Hematopoietic multipotent progenitor cell treated with erythropoietin and hydrocortisone succinate and interleukin-3 and kit ligand, for 6 days (in vitro differentiated cells): ENCODE measurements at places on chromosomes 16 and 17.

GRCh38 chr16:11208916-11209665, 46.9 kb downstream of the SOCS1 start:
- DNase-seq: peak; percentile 49

GRCh38 chr17:75652934-75653549, 13.9 kb downstream of the RECQL5 start:
- peak; percentile 85 for DNase-seq

GRCh38 chr17:71482625-71483024, 638.2 kb upstream of the SOX9 start:
- DNase-seq: no peak

DNA sequence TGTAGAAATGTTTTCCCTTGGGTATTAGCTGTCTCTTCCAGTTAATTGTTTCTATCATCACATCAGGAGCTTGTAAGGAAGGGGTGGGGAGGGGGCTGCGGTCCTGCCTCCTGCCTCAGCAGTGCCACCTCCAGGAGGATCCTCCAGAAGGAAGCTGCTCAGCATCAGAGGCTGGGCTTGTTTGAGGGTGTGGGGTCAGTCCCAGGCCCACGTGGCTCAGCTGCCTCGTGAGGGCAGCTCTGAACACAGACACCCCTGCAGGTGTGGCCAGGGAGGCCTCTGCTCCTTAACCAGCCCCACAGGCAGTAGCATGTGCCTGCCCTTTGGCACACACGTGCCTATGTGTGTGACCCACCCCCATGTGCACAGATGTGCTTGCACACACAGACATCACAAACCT, 46.3 kb downstream of the MRM1 start:
- DNase-seq: no peak

GRCh38 chr16:89401641-89402445, 88.5 kb downstream of the ANKRD11 start:
- no peak for DNase-seq

DNA sequence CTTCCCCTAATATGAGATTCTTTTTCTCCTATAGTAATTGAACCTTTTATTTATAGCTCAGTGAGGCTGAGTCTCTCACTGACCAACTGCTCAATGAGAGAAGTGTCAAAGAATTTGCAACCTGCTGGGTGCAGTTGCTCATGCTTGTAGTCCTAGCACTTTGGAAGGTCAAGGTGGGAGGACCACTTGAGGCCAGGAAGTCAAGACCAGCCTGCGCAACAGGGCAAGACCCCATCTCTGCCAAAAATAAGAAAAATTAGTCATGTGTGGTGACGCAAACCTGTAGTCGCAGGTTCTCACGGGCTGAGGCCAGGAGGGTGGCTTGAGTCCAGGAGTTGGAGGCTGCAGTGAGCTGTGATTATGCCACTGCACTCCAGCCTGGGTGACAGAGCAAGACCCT, 30.9 kb upstream of the CRYBA1 start:
- DNase-seq: no peak

- no peak for DNase-seq
Measured at GRCh38 chr16:23940111-23940510, 104.3 kb downstream of the PRKCB start.

DNA sequence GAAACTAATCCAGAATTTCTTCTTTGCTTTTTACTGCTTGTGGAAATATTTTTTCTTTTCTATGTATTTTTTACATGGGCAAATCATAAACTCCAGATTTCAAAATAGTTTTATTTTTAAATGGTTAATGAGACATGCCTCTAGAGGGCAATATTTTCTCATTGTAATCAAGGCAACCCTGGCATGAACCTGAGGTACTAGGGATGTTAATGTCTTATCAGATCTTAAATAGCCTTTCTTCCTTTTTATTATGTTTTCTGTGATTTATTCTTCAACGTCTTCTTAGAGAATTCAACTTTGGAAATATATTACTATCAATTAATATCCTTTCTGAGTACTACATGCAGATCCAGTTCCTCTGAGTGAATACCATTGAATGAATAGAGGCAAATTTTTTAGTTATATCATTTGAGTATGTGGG, 324.7 kb downstream of the BCAS3 start:
- DNase-seq: peak; percentile 77

DNA sequence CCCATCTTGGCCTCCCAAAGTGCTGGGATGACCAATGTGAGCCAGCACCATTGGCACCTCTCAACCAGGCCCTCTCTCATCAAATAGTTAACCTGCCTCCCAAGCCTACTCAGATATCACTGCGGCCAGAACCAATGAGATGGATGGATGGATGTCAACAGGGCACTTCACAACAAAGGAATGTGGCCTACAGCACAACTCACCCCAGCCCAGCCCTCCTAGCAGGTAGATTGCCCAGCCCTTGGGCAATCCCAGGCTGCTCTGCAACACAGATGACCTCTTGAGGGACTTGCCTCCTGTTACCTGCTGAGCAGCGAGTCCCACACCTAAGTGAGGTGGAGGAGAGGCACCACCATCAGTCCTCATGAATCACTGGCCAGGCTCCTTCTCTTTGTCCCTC, 22.6 kb upstream of the KIFC3 start:
- DNase-seq: no peak

GRCh38 chr16:65984296-65984695, 382.2 kb upstream of the CDH5 start:
- no peak for DNase-seq

DNA sequence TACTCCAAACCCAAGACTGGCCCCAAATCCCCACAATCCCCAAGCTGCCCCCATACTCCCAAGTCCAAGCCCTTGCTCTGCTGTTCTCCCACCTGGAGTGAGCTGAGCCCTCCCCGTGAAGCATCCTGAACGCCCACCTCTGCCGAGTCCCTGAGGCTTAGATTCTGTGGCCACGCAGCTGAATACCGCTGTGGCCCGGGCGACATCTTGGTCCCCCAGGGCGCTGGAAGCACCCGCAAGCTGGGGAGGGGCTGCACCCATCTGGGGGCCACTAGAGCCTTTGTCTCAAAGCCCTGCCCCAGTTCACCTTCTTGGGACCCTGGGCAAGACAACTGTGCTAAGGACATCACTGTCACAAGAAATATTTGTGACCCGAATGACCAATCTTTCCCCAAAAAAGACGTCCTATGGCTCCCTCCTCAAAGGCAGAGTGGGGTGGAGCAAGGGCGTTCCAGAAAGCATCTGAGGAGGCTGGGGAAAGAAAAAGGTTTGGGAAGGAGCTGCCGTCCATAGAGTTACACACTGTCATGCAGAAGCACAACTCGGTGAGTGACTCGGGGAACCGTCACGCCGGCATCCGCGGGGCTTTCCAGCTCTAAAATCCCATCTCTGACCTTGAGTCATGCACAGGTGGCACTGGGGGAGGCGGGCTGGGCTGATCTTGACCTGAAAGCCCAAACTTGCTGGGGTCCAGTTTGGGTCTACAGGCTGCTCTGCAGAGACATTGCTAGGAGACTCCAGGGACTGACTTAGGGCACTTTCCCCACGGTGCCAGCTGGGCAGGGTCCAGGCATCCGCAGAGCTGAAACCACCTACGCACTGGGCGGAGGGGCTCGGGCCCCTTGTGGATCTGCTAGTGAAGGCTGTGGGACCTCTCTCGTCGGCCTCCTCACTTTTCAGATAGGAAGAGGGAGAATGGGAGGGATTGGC, 6.6 kb downstream of the PTX4 start:
- no peak for DNase-seq

- DNase-seq: no peak
Measured at GRCh38 chr17:34166352-34166751, 88.7 kb upstream of the CCL2 start.

GRCh38 chr16:76583945-76584344, 306.7 kb downstream of the CNTNAP4 start:
- DNase-seq: no peak

- DNase-seq: no peak
Measured at GRCh38 chr16:55489119-55489955, 10.3 kb downstream of the MMP2 start.

- DNase-seq: peak; percentile 90
Measured at GRCh38 chr17:29145289-29146073, 34.7 kb downstream of the MYO18A start.

- no peak for DNase-seq
Measured at GRCh38 chr17:73749928-73750605, 105.8 kb upstream of the SDK2 start.

- no peak for DNase-seq
Measured at GRCh38 chr16:3032624-3033023, 4.1 kb downstream of the BICDL2 start.

GRCh38 chr16:48687421-48688038, 77.5 kb upstream of the N4BP1 start:
- DNase-seq: peak; percentile 84

DNA sequence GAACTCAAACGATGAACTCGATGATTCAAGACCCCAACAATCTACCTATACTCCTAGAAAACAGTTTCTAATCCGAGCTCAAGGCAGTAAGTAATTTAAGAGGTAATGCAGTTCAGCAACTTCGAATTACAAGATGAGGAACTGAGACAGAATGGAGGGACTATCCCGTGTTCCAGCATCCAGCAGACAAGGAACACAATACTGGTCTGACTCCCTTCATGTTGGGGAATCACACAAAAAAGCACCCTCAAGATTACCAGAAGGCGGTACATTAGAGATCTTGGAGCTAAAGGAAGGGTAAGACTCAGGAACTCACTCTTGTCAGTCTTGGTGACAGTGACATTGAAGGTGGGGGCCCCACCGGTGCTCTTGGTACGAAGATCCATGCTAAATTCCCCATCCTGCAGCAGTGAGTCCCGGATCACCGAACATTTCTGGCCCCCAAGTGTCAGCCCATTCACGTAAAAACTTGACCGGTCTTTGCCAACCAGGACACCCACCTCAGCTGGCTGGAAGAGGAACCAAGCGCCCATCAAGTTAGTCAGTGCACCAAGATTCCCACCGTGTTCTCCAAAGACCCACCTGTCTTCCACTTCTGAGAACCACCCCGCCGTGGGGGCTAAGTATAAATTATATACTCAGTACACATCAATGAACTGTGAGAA, 1.9 kb downstream of the PFN1 start:
- no peak for DNase-seq

DNA sequence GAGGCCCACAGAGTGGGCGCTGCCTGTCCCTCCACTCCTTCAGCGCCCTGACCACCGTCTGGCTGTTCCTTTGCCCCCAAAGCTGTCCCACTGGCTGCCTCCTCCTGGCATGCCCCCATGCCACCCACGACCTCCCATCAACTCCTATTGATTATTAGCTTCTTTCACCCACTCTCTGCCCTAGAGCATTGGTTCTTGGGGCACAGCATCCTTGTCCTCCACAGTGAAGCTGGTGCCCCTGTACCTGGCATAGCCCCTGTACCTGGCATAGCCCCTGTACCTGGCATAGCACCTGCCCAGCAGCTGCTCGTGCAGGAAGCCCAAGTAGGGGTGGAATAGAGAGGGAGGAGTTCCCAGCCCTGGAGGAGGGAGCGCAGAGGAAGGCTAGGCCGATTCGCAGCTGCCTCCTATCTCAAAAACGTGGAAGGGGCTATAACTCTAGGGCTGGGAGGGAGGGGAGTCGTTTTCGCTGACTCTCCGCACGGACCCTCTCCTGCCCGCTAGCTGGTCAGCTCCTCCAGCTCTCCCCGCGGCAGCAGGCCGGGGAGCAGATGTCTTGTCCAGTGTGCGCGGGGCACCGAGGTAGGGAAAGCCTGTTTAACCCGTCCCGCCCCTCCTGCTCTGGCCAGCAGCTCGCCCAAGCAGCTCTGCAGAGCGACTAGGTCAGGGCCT, 5.7 kb upstream of the ACTG1 start:
- no peak for DNase-seq

GRCh38 chr17:51853857-51854256, 304.7 kb downstream of the CA10 start:
- DNase-seq: no peak

DNA sequence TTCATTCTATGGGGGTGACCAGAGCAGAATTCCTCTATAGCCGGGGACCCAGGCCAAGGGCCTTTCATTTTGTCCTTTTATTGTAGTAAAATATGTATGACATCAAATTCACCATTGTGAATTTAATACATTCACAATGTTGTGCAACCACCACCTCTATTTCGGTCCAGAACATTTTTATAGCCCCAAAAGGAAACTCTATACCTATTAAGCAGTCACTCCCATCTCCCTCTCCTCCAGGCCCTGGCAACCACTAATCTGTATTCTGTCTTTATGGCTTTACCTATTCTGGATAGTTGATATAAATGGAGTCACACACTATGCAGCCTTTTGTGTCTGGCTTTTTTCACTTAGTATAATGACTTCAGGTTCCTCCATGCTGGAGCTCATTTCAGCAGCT, 9.7 kb upstream of the TNS4 start:
- no peak for DNase-seq

DNA sequence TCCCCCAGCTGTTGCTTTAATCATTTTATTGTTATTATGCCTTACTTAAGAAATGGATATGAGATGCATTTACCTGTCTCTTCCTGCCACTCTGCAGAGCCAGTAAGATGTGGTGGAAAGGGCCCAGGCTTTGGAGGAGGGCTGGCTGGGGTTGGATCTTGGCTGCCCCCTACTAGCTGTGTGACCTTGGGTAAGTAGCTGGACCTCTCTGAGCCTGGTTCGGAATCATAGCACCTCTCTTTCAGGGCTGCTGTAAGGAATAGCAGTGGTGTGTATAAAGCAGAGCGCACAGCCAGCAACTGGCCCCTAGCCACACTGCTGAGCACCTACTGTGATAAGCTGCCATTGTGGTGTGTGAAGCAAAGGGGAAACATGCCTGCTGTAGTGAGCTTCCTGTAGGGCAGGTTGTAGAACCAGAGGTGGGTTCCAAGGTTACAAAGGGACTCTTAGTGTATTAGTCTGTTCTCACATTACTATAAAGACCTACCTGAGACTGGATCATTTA, 23.9 kb downstream of the MAPT start:
- no peak for DNase-seq
